ENCODE measurements at places on chromosomes 13 and 19. TPM values are rescaled to one million over a fixed set of nuclear protein-coding genes. Genes with fewer than 3 reads are reported as not detected.

DNA sequence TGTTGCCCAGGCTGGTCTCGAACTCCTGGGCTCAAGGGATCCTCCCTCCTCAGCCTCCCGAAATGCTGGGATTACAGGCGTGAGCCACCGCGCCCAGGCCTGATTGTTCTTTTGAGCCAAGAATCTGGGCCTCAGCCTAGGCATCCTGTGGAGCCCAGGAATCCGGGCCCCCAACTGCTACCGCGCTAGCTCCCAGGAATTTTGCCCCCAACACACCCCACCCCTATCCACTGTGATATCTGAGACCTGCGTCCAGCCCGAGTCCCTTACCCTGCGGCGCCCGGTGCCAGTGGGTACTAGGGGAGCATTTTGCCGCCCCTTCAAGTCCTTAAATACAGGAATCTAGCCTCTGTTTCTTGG lies 838 bp upstream of the MYADM start:
- H3K27me3 ChIP-seq, result no peaks in the 10 kb centered on the region
- no peaks in the 10 kb centered on the region for H3K36me3 ChIP-seq
- no peak for DNase-seq
- no peak overlapping the region for H3K4me3 ChIP-seq

- H3K4me1 ChIP-seq, result peaks cover 13% of the 10 kb centered on the region
- no peak for DNase-seq
- no peak overlapping the region for H3K27ac ChIP-seq
- H3K36me3 ChIP-seq, result no peaks in the 10 kb centered on the region
Observed at GRCh38 chr19:1671716-1672037, 19.3 kb upstream of the TCF3 start.

TEX26 gene
- not detected for total RNA-seq

DNA sequence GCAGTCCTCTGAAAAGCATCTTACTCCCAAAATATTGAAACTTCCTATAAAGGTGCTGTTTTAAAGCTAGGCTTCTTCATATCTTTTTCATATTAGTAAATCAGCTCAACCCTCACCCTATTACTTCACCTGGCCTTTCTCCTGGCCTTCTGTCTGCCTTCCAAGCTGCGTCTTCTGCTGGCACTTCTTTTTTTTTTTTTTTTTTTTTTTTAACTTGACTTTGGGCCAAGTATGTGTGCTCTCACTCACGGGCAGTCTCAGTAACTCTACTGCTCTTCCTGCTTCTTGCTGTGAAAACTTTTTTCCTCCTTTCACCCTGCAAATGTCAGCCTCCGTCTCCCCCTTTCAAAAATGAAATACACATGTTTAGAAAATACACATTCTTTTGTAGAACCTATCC lies 41.2 kb upstream of the KCTD4 start:
- H3K4me3 ChIP-seq, result no peak overlapping the region
- H3K4me1 ChIP-seq, result peaks cover 20% of the 10 kb centered on the region
- no peaks in the 10 kb centered on the region for H3K27me3 ChIP-seq
- H3K27ac ChIP-seq, result no peak overlapping the region

Data from adrenal gland (tissue), 19 donors.